ENCODE measurements at places on chromosomes 5 and 9.

DNA sequence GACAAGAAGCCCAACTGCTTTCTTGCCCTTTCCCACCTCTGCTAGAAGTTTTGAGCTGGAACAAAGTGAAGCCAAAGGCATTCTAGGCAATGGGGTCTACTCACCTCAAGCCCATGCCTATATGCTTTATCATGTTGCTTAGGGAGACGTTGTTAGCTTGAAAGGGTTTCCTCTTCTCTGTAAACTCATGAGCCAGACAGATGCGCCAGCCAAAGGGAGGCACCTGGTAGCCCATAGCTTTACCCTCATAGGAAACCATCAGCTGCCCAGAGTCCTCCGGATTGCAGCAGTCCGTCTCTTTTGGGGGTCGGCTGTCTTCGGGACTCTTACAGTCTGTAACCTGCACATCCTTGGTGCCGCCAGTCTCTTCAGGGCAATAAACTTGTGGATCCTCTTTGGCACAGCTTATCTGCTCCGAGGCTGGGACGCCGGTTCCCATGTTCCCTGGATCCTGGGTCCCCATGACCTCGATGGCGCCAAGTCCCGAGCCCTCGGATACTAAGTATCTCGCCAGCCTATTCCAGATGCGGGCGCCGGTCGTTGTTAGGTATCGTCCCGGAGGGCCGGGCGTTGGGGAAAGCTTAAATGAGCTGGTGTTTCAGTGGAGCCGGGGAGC is 678 bp downstream of the GBA2 start:
- peak; percentile 31 for DNase-seq

DNA sequence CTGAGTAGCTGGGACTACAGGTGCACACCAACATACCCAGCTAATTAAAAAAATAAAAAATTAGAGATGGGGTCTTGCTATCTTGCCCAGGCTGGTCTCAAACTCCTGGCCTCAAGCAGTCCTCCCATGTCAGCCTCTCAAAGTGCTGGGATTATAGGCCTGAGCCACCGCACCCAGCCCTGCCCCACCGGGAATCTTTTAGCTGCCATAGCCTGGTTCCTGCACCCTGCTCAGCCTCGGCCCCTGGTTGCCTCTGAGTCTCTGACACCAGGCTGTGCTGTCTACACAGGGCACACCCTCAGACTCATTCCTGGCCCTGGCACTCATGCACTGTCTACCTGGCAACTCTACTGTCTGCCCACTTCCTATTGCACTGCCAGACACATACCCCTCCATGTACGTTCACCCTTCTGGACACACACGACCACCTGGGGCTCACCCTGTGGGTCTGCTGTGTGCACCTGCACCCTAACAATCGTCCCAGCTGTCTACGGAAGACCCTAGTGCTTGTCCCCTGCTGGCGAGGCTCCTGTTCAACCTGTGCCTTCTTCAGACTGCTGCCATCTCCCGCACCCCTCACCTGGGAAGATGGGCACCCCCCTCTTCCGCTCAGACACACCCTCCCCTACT is 1.4 kb downstream of the PROP1 start:
- no peak for DNase-seq

GRCh38 chr5:171444582-171444981 is 25.1 kb downstream of the FGF18 start:
- DNase-seq = no peak

DNA sequence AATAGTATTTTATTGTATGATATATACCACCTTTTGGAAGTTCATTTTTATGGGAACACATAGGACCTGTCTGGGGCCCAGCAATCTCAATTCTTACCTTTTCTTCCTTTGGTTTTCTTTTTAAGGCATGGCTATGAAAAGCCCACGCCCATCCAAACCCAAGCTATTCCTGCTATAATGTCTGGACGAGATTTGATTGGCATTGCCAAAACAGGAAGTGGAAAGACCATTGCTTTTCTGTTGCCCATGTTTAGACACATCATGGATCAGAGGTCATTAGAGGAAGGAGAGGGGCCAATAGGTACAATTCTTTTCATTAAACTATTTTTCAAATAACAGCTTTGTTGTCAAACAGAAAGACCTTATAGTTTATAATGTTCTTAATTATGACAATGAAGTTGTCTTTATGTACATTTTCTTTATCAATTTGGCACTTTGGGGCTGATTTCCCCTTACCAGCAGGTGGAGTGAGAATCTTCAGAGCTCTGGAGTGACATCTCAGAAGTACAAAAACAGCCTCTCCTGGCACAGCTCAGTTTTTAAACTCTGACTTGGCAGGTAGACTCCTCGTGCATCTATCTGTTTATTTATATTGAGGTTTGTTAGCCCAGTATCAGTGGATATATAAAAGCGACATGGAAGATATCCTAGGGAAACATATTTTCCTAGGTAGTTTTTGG is 25.8 kb downstream of the DDX46 start:
- peak; percentile 15 for DNase-seq

- peak; percentile 37 for DNase-seq
Measured at GRCh38 chr5:140115186-140115500, 1.2 kb downstream of the PURA start.

GRCh38 chr5:42285230-42285629 is 138.0 kb upstream of the GHR start:
- DNase-seq = no peak

GRCh38 chr5:121573721-121574382 is 277.8 kb upstream of the FTMT start:
- peak; percentile 12 for DNase-seq

DNA sequence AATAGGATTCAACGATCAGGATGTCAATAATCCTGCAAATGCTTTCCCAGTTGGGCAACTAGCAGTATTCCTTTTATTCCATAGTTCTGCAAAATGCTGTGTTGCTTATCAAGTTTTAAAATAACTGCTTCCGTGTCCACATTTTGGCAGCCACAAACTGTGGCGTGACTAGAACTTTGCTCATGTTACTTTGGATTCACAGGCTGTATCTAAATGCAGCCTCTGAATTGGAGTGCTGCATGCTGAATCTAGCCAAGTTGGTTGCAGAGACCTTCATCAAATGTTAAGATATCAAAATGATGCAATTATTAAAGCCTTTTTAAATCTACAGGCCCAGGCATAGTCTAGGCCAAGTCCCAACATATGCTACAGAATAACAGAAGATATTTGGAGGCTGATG is 249.2 kb downstream of the NR2F1-AS1 start:
- DNase-seq = no peak

DNA sequence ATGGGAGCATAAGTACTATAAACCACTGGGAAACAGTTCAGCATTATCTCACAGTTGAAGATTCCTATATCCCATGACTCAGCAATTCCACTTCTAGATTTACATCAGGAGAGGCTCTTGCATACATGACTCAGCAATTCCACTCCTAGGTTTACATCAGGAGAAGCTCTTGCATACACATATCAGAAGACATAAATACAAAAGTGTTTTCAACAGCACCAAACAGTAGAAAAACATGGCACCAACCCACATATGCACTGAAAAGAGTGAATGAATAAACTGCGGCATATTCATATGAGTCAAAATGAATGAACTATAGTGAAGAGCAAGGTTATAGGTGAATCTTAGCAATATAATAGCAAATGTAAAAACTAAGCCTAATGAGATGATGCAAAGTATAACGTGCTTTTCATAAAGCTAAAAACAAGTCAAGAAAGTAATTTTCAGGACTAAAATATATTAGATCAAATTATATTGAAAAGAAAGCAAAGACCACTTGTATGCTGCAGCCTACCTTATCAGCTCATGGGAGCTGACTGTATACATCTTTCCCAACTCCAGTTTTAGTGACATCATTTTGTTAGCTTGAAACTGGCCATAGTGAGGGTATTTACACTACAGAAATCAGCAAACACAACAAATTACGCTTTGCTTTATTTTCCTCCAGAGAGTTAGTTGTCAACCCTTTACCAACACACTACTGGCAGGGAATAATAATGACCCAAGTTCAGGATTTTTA is 95.8 kb downstream of the ANKRD18B start:
- DNase-seq = peak; percentile 93

DNA sequence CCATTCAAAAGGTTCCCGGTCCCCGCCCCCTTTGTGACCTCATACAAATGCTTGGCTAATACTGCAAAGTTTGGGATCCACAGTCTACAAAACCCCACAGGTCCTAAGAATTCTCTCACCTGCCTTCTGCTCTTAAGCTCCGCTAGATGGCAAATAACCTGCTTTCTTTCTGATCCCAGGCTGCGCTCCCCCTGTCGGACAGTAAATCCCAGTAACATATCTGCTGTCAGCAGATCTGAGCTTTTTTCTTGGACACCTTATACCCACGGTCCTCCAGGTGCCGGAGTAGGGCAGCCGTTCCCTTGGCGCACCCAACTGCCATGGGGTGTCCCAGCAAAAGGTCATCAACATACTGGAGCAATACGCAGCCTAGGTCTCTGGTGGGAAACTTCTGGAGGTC is 39.0 kb upstream of the PPP1R26 start:
- no peak for DNase-seq

DNA sequence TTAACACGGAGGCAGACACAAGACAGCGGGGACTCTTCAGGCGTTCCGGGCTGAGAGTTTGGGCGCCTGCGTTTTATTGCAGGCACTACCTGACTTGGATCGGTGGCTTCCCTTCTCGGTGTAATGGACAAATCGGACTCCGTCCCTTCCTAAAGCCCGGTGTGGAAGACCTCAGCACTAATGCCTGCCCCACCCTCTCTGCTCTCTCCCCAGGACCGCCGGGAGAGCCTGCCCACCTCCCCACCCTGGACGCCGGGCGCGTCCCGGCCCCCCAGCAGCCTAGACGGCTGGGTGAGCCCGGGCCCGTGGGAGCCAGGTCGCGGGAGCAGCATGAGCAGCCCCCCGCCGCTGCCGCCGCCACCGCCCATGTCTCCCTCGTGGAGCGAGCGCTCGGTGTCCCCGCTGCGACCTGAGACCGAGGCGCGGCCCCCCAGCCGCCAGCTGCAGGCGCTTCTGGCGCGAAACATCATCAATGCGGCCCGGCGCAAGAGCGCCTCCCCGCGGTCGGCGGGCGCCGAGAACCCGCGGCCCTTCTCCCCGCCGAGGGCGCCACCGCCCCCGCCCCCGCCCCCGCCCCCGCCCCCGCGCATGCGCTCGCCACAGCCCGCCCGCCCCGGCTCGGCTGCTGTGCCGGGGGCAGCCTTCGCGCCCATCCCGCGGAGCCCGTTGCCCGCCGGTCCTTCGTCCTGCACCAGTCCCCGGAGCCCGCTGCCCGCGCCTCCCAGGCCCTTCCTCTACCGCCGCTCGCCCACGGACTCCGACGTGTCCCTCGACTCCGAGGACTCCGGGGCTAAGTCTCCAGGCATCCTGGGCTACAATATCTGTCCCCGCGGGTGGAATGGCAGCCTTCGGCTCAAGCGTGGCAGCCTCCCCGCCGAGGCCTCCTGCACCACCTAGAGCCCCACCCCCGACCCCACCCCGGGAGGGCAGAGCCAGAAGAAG is 4.6 kb upstream of the MYOZ3 start:
- DNase-seq = peak; percentile 70

DNA sequence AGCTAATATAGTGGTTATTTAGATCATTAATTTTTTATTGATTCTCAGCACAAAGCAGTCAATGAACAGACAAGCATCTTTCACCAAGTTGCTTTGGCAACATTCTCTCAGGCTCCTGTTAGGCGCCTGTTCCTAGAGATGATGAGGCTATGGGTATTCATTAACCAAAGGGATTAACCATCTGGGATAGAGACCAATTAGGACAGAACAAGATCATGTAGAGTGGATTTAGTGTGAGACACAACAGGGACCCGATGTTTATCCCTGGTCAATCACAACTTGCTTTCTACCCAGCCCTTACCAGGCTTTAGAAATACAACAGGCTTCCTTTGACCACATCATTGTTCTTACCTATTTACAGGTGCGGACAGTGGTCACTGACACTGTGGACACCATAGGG is 82.2 kb downstream of the PJA2 start:
- DNase-seq = no peak

- peak; percentile 68 for DNase-seq
Measured at GRCh38 chr9:127651697-127652610, 39.9 kb downstream of the STXBP1 start.

GRCh38 chr5:120446068-120446492 is 18.0 kb upstream of the PRR16 start:
- no peak for DNase-seq

- DNase-seq = no peak
Measured at GRCh38 chr9:22529426-22530199, 83.0 kb downstream of the DMRTA1 start.

- DNase-seq = no peak
Measured at GRCh38 chr9:105150991-105151685, 93.3 kb upstream of the SLC44A1 start.

GRCh38 chr5:151695464-151695863 is 8.7 kb upstream of the SPARC start:
- DNase-seq = no peak

DNA sequence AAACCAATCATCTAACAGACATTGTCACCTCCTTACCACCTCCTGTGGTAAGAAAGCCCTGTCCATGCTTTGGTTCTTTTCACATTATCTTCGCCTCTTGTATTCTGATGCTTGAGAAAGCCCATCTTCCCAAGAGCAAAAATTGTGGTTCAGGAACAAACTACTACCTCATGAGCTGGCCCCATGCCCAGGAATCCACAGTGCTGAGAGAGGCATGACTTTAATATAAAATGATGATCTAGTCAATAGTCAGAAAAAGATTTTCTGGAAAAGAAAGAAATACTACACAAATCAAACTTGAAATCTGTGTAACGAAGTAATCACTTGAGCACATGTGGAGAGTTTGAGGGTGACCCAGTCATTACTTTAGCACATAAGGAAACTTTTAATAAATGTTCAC is 94.7 kb downstream of the FGF10 start:
- no peak for DNase-seq

DNA sequence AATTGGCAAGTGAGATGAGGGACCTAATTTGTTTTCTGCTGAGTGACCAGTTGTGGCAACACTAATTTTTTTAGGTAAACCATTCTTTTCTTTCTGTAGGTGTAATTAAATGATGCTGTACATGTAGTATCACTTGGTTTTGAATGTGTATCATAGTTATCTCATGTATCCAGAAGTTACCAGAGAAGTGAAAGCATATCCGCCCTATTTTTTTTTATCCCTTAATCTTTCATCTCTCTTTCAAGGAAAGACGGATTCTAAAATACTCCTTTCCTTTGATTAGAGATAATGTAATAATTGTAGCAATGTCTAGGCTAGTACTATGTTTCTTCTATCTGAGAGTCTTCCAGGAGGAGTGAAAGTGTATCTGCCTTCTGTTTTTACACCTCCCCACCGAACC is 7.1 kb downstream of the KDM3B start:
- peak; percentile 57 for DNase-seq

GRCh38 chr5:136375920-136376319 is 10.6 kb upstream of the TRPC7 start:
- DNase-seq = no peak

DNA sequence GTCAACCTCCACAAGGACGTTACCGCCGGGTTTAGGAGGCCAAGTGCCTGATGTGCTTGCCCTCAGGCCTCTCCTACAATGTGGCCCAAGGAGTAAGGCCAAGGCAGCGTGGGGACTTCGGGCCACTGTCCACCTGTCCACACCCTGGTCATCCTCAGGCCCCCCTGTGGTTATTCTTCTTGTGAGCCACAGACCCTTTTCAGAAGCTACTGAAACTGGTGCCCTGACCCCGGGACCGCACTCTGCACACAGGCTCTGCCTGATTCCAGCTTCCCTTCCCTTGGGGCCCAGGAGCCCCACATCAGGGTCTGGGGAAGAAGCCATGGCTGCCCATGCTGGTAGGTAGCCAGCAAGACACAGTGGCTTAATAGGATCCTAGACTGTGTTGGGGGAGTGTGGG is 128.8 kb downstream of the OLFM1 start:
- no peak for DNase-seq
